Activated CD4-positive, alpha-beta T cell treated with anti-CD3 and anti-CD28 coated beads for 36 hours (primary cell): ENCODE measurements at places on chromosomes 1 and 21.
A peak's percentile ranks its signal among the peaks of the same experiment; 100 is the strongest.

DNA sequence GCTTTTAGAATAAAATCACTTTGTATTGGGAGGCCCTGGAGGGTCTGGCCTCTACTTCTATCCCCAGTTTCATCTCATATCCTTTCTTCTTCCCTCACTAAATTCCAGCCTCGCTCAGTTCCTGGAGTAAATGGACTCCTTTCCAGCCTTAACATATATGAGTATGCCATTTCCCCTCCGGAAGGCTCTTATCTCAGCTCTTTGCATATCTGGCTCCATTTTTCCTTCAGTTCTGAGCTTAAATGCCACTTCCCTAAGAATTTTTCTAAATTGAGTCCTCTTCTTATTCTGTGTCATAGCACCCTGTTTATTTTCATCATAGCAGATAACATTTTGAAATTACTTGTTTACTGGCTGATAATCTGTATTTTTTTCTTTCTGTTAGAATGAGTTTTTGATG, 20.2 kb upstream of the DUSP10 start:
- no peak for DNase-seq

GRCh38 chr1:153490272-153491051, 30.0 kb upstream of the S100A7 start:
- DNase-seq: no peak

GRCh38 chr1:76279101-76279748, 204.7 kb downstream of the ST6GALNAC3 start:
- no peak for DNase-seq

DNA sequence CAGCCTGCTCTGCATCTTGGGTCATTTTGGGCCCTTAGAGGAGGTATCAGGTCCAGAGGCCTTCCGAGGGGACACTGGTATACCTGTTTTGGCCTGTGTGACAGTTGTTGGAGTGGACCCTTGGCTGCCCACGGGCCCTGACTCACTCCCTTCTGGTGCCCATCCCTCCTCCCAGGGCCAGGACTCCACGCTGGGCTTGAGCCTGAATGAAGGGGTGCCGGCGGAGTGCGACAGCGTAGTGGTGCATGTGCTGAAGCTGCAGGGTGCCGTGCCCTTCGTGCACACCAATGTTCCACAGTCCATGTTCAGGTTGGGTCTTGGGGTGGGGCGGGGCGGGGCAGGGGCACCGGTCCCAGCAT, 11.1 kb downstream of the FAAH start:
- no peak for DNase-seq

- DNase-seq: no peak
These were observed 27.8 kb upstream of the TIAM1 start for GRCh38 chr21:31371715-31372470.

DNA sequence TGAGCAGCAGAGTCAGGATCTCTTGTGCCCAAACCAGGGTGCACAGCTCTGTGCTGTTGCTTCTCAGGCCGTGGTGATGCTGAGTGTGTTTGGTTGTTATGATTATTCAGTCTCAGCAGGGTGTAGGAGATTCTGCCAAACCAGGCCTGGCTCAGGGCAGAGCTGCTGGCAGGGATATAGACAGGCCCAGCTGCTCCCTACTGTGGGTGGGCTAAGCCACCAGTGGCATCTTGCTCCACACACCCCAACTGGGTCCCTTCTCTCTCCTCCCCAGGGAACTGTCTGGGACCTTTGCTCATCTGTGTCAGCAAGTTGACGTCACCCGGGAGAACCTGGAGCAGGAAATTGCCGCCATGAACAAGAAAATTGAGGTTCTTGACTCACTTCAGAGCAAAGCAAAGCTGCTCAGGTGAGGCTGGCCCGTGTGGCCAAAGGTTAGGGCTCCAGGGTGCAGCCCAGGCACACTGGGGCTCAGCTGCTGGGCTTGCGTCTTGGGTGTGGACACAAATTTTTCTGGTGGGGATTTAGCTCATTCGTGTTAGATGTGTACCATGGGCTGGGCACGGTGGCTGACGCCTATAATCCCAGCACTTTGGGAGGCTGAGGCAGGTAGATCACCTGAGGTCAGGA, 9.9 kb upstream of the MIIP start:
- no peak for DNase-seq

DNA sequence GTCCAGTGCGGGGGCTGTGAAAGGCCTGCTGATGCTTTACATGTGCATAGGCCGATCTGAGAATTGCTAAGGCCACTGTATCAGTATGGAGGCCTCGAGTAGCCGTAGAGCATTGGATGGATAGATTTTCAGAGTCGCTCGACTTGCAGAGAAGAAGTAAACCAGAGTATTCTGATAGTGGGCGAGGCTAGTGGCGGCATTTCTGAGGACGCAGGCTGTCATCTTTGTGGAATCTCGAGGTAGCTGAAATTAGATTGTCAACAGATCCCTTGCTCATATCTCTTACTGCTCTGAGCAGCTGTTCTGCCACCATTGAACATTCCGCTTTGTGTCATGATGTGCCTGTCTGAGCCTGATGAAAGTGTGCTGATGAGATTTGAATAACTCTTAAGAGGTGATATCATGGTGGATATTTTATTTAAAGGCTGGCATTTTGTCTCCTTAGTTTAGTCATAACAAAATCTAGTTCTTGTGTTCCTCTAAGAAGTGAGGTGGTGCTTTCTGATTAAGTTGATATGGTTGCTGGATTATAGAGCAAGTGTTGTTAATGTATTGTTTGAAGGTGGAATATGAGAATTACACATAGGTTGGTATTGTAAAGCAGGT, 1.5 kb downstream of the KIF1B start:
- DNase-seq: peak; percentile 32

GRCh38 chr1:164983023-164983650, 373.4 kb downstream of the LMX1A start:
- no peak for DNase-seq

- DNase-seq: peak; percentile 96
These were observed at the start of gene RUNX3 for GRCh38 chr1:24930260-24931145. Gene RUNX3, minus strand, starts transcription at chr1:24930276. Its CDS starts 408 bp downstream, at chr1:24929868.

DNA sequence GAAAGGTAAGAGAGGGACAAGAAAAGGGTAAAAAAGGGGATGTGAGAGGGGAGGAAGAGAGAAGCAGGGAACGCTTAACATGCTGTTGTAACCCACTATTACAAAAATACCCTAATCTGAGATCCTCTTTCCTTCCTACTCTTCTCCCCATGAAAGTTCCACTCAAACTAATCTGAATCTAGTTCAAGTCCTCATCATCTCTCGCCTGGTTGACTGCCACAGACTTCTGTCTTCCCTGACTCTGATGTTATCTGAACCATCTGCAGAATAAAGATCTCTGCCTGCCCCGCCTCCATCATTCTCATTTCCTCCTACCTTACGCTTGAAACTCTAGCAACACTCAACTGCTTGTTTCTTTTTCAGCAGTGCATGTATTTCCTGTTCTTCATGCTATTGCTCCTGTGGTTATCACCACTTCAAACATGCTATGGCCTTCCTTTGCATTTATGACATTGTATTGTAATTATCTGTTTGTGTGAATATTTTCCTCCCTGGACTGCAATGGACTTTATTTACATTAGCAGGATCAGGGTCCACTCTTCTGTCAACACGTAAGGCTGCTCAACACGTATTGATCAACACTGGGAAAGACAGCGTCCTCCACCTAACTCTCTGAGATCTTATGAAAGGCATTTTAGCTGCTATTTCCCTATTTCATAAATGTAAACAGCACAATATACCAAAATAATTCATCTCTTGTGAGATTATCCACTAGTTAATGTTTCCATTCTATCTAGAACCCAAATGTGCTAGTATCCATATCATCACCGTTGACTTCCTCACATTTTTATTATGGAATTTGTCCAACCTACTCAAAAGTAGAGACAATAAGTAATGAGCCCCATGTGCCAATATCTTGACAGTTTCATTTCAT, 215.5 kb upstream of the USP25 start:
- peak; percentile 61 for DNase-seq

- DNase-seq: no peak
These were observed 52.0 kb upstream of the FAM20B start for GRCh38 chr1:178973652-178974101.

DNA sequence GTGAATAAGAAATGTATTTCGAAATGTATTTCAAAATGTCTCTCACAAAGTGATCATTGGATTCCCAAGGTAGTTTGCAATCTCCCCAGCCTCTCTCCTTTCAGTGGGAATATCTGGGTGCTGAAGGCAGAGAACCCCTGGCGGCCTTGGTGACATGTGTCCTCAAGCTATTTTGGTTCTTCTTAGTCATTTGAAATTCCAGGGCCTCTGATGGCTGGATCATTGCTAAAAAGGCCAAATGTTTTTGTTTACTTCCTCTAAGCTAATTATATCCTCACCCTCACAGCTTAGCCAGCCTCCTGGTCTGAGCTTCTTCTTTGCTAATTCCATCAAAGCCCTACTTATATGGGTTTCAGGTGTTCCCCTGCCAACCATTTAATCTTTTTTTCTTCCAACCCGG, 71.2 kb downstream of the LRRC40 start:
- no peak for DNase-seq

- DNase-seq: peak; percentile 32
These were observed 658.3 kb downstream of the LTN1 start for GRCh38 chr21:28334407-28334806.

DNA sequence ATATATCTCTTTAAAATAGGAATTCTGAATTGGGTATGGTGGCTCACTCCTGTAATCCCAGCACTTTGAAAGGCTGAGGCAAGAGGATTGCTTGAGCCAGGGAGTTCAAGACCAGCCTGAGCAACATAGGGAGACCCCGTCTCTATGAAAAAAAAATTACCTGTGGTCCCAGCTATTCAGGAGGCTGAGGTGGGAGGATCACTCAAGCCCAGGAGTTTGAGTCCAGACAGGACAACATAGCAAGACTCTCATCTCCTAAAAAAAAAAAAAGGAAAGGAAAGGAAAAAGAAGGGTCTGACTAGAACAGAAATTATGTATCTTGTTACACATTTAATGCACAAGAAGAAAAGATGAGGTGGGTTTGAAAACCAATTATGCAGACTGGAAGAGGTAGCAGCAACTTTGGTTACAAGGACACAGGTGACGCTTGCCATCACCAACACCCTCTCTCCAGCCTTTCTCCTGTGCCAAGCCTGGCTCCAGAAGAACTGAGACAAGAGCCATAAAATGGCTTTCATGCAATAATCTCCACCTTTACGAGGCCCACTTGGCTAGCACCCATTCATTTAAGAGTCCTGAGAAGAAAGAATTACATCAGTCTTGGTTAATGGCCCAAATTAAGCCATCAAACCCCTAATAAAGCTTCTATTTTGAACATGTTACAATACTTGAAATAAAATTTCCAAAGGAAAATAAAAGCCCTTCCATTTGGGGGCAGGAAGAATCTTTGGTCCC, 4.8 kb upstream of the SELENBP1 start:
- DNase-seq: no peak

GRCh38 chr1:228144993-228145343, 4.8 kb upstream of the GJC2 start:
- no peak for DNase-seq

DNA sequence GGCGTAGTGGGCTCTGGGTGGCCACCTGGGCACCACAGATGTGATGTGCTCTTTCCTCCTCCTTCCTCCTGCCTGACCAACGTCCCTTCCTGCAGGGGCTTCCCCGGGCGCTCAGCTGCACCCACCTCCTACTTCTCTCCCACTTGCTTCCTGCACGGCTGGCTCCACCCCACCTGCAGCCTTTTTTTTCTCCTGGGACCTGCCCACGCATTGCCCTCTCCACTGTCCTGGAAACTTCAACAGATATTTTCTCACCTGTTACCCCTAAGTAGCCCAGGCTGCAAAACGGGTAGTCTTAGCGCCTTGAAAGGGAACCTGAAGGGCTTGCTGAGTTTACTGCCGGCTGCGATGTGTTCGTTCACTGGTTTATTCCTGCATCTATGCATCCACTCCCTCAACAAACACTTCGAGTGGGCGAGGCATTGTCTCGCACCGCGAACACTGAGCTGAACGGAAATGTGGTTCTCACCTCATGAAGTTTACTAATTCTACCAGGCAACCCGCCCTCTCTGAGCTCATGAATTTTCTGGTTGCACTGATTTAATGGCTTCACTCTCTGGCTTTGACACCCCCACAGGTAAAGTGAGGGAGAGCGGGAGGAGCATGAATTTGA, 23.6 kb downstream of the ZBTB18 start:
- peak; percentile 70 for DNase-seq

DNA sequence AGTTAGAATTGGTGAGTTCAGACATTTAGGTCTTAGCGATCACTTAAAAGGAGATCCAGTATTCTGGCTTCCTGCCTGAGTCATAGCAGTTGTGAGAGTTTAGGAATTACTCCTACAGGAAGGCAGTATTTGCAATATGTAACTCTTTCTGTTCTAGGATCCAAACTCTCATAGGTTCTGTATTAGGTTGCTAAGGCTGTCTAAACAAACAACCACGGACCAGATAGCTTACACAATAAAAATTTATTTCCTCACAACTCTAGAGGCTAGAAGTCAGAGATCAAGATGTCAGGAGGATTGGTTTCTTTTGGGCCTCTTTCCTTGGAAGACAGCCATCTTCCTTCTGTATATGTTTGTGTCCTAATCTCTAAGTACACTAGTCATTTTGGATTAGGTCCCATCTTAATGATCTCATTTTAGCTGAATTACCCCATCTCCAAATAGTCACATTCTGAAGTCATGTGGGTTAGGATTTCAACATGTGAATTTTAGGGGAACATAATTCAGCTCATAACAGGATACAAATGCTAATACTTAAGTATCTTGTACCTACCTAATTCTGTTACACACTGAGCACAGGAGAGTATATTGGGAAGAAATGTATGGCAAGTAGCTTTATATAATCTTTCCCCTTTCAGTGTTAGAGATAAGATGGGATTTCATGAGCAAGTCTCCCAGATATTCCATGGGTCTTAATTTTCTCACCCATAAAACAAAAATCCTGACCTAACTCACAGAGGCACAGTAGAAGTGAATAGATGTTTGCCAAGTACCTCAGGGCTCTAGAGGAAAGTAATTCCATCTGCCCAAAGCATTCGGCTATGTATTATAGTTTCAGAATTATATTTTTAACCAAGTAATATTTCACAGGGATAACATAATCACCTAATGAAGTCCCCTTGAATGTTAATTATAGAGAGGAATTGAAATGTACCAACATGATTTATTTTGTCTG, 144.4 kb downstream of the PTBP2 start:
- DNase-seq: no peak

DNA sequence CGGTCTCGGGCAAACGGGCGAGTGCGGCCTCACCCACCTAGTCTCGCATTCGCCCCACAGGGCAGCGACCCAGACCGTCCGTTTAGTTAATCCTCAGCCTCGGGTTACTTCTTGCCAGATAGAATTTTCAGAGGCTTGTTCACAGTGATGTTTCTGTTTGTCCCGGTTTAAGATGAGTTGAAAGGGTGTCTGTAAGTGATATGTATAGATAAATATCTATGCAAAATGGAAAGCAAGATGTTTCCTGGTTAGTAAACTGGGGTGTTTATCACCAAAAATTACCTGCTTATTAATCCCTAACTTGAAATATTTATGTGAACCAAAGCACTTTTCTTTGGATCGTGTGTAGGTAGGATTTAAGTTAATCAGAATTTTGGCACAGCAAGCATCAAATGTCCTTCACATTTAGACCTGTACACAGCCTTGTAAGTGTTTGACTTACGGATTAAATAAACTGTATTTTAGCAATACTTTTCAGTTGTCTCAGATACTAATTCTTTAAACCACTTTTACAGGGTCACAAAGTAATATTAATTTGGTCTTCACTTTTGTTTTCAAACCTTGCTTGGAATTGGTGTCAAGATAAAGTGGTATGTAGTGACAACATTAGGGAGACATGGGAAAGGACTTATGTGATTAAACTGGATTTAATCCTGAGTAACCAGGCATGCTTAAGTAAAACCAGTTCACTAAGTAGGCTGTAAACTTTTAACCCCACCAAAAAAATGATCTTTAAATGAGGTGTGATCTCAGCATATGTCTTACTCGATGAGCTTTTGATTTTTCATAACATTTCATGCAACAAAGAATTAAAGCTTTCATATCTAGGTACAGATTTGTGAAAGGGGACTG, 914 bp downstream of the ZNF326 start:
- DNase-seq: no peak

- DNase-seq: no peak
These were observed 60.5 kb downstream of the CLIC4 start for GRCh38 chr1:24805534-24806301.
